Foreskin keratinocyte (primary cell): ENCODE measurements at places on chromosomes 13 and 19. TPM values are rescaled to one million over a fixed set of nuclear protein-coding genes. Genes with fewer than 3 reads are reported as not detected.

DNA sequence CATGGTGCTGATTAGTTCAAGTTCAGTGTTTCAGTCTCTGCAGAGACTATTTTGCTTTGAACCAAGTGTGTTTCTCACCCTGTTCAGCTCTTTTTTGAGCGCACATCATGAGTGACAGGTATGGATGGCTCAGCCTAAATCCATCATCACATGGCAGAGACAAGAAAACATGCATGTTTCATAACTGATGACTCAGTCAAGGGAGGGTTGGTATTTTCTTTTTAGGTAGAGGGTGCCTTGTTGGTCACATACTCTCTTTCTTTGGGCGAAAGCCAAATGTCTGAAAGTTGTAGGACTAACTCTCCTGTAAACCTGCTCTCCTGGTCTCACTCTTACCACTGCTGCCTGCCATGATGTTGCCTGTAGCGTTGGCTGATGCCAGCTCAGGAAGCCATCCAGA is 48.1 kb upstream of the RAP2A start:
- peak; percentile 79 for DNase-seq

- DNase-seq: no peak
Observed at GRCh38 chr19:10809651-10810285, 26.2 kb downstream of the TMED1 start.

DNA sequence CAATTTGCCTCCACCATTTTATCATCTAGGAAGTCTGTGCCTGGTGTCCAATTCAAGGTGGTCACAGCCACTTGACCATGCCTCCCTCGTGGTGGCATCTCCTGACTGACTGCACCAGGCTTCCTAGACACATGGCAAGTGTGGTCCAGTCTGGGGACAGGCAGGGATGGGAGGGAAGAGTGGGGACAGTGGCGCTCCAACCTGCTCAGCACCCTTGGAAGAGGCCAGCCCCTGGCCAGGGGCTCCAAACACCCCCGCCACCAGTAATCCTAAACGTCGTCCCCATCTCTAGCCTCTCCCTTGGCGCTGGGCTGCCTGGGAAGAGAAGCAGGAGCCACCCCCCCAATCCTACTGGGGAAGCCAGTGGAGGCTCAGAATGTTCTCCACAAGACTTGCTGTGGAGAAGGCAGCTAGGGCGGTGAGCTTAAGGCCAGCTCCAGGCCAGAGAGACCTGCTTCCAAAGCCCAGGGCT is 2.7 kb downstream of the RPL36 start:
- DNase-seq: no peak

- no peak for DNase-seq
Observed at GRCh38 chr13:51041126-51041525, 69.9 kb downstream of the C13orf42 start.

GRCh38 chr13:69571606-69572323 is 535.9 kb upstream of the ATXN8OS start:
- DNase-seq: no peak

DNA sequence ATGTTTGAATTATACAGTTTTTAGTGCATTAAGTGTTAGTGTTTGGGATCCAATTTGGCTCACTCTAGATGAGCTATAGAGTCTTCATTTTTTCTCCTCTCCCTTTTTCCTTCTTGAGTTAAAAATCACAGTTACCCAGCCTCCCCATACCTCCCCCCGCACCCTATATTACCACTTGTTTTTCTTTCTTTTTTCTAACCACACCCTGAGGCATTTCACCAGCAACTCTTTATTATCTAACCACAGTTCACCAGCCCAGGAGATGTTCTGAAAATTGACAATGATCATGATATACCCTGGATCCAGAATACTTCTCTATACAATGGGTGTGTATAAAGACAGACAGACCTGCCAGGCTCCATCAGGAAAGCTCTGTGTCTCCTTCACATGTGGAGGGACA is 86.5 kb upstream of the UBL3 start:
- DNase-seq: no peak

DNA sequence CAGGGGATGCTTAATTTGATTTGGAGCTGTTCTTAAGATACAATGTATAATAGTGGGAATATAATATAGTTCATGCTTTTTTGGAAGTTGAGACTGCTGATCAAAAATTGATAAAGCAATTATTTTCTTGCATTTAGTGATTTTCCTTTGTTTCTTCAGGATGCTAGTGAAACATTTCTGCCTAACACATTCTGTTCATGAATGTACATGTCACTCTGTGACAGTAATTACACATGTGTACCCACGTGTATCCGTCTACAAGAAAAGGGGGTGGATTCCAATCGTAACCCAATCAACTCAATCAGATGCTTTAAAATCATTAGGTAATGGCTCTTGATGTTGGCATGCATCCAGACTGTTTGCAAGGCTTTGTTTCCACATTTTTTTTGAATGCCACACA is 5.0 kb upstream of the FRY start:
- DNase-seq: no peak

GRCh38 chr13:113561417-113562084 is 23.0 kb upstream of the TFDP1 start:
- no peak for DNase-seq

DNA sequence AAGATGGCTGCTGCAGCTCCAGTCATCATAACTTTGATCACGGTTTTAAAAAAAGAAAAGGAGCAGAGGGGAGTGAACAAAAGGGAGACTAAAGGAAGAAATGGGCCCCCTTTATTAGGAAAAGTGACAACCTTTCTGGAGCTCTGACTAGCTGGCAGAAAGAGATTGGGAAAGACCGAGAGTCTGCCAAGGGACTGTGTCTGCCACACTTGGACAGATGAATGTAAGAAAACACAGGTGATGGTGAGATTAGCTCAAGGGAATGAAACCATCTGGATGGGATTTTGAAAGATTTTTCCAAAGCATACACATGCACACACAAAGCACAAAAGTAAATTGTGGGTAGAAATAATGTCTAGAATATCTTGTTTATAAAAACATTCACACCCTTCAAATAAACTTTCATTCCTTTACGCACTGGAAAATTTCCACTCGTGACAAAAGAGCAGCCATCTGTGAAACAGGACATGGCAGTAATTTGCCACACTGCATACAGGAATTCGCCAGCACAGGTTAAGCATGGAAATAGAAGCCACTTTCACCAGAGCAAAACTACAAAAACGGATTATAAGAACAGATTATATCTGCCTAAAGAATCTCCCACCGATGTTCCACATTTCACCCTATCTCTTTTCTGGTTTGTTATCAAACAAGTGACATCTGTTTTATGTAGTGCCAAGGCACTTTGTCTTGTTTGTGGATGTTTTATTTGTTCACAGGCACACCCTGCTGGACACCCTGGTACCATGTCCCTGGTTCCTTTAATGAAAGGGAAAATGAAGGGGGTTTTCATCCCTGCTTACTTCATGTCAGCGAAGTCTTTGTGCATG is 819.5 kb downstream of the DIAPH3 start:
- DNase-seq: no peak

Gene ZNF714
- total RNA-seq: 10.8 and 13.7 TPM in 2 replicates

Gene NLRP11
- not detected in 2 replicates for total RNA-seq

Gene VAV1
- 0.14 and 0.34 TPM in 2 replicates for total RNA-seq

Gene BORA
- 12.8 and 14.2 TPM in 2 replicates for total RNA-seq

Gene SIGLEC7
- total RNA-seq: not detected in 2 replicates
